Posterior cingulate gyrus (tissue), 11 donors: ENCODE measurements at places on chromosomes 16 and 17.

- DNase-seq = no peak
Observed at GRCh38 chr16:50386774-50387173, 18.0 kb upstream of the BRD7 start.

DNA sequence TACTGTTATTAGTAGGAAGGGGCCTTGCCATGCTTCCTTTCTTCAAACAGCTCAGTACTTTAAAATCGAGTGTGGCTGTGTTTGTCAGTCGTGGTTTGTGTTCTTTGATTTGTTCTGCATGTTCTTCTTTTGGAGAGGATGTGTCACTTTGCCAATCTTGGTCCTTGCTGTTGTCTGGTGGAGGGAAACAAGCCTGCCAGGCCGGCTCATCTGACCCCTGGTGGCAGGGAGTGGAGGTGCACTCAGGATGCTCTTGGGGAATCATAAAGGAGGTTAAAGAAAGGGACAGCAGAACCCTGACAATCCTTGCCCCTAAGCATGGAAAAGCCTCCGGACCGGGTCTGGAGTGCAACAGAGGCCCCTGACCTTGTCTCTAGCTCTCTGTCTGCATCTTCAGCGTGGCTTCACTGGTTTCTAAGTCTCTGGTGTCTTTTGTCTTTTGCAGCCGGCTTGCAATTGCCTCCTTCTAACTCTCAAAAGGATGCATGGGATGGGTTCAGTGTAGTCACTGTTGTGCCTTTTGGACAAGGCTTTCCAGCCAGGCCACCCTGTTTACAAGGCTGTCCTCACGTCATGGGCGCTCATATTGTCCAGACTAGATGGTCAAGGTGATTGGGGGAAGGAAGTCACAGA is 135.8 kb downstream of the WWOX start:
- DNase-seq = peak; percentile 46

GRCh38 chr17:71413935-71414334 is 706.9 kb upstream of the SOX9 start:
- DNase-seq = no peak

- peak; percentile 4 for DNase-seq
Observed at GRCh38 chr16:85681255-85681654, 7.5 kb downstream of the GINS2 start.
